GM04503 (cell line): ENCODE measurements at places on chromosomes 11 and 22.
A peak's percentile ranks its signal among the peaks of the same experiment; 100 is the strongest.

GRCh38 chr11:93784935-93785360, 866 bp downstream of the MED17 start:
- DNase-seq = no peak

- DNase-seq = no peak
These were observed 90.6 kb upstream of the NTM start for GRCh38 chr11:131279654-131280384.

GRCh38 chr22:23237841-23238240, 57.5 kb downstream of the BCR start:
- no peak for DNase-seq

DNA sequence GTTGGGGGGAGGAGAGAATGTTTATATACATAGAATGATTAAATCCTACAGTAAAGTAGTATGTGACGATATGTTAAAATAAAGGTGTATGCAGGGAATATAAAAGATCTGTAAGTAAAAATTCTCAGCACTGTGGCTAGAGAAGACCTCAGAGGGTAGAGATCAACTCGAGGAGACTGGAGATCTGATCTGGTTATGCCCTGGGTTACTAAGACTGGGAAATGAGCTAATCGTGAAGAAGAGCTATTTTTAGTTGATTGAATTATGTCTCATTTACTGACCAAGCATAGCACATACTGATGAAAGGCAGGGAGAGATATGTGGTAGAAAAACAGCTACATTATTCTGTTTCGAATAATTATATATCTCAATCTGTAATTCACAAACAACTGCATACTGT, 42.8 kb upstream of the ALKBH3 start:
- DNase-seq = no peak

DNA sequence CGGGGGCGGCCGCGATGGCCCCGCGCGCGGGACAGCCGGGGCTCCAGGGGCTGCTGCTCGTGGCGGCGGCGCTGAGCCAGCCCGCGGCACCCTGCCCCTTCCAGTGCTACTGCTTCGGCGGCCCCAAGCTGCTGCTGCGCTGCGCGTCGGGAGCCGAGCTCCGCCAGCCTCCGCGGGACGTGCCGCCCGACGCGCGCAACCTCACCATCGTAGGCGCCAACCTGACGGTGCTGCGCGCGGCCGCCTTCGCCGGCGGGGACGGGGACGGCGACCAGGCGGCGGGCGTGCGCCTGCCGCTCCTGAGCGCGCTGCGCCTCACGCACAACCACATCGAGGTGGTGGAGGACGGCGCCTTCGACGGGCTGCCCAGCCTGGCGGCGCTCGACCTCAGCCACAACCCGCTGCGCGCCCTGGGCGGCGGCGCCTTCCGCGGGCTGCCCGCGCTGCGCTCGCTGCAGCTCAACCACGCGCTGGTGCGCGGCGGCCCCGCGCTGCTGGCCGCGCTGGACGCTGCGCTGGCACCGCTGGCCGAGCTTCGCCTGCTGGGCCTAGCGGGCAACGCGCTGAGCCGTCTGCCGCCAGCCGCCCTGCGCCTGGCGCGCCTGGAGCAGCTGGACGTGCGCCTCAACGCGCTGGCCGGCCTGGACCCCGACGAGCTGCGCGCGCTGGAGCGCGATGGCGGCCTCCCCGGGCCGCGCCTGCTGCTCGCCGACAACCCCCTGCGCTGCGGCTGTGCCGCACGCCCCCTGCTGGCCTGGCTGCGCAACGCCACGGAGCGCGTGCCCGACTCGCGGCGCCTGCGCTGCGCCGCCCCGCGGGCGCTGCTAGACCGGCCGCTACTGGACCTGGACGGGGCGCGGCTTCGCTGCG, 697 bp downstream of the TPBGL start:
- no peak for DNase-seq

GRCh38 chr22:19619144-19620009, 94.9 kb upstream of the SEPTIN5 start:
- DNase-seq = no peak

- no peak for DNase-seq
These were observed 7.1 kb upstream of the QSER1 start for GRCh38 chr11:32885556-32885955.

- peak; percentile 91 for DNase-seq
These were observed 77.4 kb downstream of the NAV2 start for GRCh38 chr11:19789835-19790710.

DNA sequence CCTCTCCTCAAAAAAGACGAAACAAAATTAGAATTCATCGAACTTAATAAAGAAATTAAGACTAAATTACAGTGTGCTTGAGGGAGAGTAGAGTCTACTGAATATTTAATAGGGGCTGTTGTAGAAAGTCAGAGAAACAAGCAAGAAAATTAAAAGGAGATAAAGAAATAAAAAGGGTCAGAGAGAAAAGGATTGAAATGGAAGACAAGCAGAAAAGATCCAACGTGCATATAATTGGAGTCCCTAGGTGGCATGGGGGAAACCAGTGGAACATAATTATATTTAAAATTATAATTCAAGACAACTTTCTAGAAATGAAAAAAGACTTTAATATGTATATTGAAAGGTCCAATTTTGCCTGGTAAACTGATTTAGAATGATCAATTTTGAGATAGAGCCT, 74.3 kb downstream of the ACER3 start:
- DNase-seq = no peak

GRCh38 chr11:117096201-117096991, 1.8 kb downstream of the SIK3 start:
- DNase-seq = peak; percentile 67

DNA sequence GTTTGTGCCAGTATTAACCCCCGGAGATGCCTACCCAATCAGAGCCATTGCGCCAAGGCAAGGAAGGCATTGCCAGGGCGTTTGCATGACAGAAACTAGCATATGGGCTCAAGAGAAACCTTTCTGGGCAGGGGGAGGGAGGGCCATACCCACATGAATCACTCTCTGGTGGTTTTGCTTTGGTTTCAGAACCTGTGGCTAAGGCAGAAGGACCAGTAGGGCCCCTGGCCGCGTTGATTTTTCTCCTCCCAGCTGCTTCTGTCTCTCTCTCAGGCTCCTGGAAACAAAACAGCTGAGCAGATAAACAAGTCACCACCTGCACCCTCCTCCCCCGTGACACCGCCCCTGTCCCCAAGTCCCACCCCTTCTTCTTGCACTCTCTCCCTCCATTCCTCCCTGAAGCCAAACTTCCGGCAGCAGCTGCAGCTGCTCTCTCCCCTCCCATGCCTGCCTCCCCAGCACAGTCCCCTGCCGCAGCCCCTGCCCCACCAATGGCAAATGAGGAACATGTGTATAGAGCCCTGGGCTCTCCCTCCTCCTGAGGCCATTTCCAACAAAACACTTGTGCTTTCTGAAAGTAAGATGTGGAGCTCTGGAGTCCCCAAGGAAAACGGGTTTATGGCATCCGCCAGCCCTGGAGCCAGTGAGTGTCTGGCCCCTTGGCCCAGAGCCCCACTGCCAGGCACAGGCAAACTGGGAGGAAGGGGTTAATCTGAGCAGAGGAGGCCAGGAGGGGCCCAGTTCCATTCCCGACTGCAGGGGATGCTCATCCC, 39.0 kb upstream of the ADA2 start:
- DNase-seq = no peak

GRCh38 chr22:41919357-41920224, 4.7 kb upstream of the SHISA8 start:
- DNase-seq = no peak

- no peak for DNase-seq
These were observed 45.0 kb downstream of the CWC15 start for GRCh38 chr11:94928117-94928990.

- no peak for DNase-seq
These were observed 177.4 kb downstream of the BUD13 start for GRCh38 chr11:116595305-116595880.

DNA sequence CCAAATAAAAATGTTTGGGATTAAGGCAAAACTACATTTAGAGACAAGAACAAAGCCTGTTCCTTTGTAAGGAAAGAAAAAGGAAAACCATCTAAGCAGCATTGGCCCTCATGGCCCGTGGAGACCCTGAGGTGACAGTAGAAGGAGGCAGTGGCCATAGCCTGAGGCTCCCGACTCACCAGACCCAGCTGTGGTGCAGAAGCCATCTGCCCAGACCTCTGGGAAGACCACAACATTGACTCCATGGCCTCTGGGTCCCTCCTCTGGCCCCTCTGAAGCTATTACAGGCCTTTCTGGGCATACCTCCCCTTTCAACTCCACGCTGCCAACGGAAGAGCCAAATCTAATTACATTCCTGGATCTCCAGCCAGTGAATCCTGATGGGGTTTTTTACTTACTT, 6.4 kb downstream of the PRAME start:
- DNase-seq = no peak

DNA sequence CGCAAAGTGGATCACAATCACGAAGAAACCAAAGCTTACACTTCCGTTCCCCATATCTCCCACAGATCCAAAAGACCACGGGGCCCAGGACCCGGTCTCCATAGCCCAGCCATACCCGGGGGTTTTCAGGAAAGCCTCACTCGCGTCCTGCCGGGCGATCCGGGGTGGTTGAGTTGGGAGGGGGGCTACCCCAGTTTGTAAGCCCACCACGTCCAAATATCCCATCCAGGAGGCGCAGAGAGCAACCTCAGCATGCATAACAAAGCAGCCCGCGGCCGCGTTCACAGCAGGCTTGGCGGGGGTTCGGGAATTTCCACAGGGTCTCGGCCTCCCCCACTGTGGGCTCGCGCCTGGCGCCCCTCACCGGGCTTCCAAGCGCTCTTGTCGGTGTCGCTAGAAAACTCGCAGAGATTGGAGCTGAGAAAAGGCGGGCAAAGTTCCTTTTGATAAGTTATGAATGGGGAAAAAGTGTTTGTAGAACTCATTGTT, 9.5 kb downstream of the SDF2L1 start:
- DNase-seq = no peak

DNA sequence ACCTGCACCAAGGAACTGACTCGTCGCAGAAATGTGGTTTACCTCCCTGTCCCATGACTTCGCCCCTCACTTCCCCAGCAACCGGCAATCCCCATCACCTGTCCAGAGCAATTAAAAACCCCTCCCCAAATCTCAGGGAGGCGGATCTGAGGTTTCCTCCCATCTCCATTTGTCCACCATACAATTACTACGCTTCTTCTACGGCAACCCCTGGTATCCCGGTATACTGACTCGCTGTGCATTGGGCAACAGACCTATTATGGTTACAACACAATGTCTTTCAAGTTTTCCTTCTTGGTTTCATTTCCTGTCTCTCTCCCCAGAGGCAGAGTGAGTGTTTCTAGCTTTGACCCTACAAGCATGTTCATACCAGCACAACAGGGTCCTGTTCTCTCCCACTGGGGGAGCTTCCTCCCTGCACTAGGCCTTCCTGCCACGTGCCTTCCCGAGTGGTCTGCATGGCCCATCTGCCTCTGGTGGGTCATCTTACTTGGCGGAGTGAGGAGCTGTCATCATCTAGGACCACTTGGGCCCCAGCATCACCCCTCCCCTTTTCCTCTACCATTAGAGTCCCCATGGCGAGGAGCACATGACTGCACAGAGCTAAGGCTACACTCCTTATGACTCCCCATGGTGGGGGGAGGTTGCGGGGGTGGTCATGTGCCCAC, 30.3 kb upstream of the NAP1L4 start:
- DNase-seq = peak; percentile 33

GRCh38 chr11:100705447-100705846, 18.4 kb downstream of the ARHGAP42 start:
- DNase-seq = no peak

DNA sequence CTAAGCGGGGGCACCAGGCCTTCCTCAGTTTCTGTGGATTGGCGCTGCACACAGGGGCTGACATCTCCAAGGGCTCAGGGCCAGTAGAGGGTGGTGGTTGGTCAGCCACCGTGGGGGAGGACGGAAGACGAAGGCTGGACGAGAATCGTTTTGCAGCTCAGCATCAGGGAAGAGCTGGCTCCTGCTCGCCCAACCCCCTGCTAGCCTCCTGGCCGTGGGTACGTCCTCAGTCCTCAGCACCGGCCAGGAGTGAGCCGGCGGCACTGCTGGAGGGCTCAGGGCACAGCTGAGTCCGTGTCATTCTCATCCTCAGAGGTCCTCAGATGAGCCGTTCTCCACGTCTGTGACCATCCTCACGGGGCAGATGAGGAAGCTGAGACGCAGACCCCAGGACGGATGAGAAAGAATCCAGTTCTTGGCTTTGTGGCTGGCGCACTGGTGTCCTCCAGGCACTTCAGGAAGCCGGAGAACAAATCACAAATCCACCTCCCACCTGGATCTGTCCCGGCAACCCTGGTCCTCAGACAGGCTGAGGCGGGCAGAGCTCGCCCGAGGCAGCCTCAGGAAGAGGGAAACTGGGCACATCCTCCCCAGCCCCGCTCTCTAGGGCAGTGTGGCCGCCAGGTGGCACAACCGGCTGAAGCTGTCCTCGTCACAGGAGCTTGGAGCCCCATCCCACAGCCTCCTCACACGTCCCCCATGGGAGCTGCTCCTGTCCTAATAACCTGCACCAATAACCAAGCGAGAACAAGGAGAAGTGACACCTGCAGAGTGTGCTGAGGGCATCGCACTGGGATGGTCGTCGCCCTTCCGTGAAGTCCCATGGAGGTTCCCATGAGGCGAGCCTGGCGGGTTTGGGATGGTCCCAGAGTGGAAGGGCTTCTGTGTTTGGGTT, 393.7 kb downstream of the BRD1 start:
- no peak for DNase-seq

DNA sequence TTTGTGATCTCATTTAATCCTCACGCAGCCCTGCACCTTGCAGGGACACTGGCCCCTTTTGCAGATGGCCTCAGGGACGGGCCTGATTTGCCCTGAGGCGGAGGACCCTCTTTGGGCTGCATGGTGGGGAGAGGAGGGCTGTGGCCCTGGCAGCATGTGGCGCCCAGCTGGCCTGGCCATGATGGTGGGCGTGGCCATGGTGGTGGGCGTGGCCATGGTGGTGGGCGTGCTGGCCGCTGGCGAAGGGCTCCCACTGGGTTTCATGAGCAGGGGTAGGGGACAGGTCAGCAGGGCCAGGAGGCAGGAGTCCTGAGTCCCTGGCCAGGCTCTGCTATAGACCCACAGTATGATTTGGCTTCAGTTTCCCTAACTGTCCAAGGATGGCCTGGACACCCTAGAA, 13.1 kb downstream of the WNT11 start:
- no peak for DNase-seq

DNA sequence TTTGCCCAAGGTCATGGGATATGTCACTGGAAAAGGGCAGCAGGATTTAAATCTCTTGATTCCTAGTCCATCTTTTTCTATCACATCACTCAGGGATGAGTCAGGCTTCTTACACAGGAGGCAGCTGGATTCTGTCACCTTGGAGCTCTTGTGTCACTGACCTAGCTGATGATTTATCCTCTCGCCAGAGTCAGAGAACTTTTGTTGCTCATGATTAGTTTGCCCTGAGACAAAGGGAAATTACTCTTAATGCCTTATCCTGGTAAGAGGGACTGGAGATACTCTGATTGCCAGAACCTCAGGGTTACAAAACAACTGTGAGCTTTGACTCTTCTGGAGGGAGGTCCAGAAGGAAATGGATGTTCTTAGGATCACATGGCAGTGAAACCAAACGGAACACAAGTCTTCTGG, 10.1 kb downstream of the COA4 start:
- peak; percentile 62 for DNase-seq

DNA sequence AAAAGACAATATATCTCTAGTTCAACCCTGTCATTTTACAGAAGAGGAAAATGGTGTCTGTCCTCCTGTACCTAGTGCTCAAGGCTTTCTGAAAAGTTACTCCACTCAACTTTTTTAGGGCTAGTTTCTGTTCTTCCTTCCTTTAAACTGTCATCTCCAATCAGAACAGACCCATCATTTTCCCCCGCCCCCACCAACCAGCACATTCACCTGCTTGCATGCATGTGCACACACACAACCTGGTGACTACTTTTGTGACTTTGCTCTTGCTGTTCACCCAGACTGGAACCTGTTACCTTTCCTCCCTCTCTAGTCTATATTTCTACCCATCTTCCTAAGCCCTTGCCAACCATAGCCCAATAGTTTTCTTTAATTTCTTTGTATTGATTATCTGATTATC, 5.6 kb downstream of the FBXO7 start:
- no peak for DNase-seq

- no peak for DNase-seq
These were observed 393.5 kb upstream of the CADM1 start for GRCh38 chr11:115897707-115898106.
